Iris pigment epithelial cell (primary cell): ENCODE measurements at places on chromosomes 4 and X.
A peak's percentile ranks its signal among the peaks of the same experiment; 100 is the strongest.

DNA sequence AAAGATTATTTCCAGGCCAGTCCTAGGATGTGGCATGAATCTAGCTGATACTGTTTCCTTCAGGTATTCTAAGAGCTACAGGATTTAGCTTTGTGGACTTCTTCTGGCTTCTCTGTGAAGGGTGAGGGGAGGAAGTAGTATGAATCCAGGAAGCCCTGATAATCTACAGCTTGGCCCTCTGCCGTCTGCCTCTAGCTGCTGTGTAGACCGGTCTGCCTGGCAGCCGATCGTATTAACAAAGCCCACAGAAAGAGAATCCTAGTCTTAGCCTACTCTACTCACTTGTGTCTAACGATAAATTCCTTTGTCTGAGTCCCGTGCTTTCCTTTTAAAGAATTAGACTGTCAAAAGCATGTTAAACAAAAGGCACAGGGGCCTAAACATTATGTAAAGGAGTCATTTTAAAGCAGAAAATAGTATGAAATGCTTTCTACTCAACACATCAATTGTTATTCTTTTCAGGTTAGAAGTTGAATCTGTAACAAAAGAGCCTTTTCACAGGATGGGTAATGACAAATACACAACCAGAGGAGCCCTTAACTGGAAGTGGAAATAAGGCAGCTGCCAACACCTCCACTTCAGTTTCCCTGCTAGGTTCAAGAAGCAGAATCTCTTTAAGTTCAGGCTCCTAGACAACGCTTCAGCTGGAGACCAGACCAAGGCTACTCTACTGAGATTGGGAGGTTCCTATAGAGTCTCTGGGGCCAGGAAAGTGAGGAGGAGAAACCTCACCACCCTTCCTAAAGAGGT is 48.9 kb upstream of the UCP1 start:
- DNase-seq: peak; percentile 37

DNA sequence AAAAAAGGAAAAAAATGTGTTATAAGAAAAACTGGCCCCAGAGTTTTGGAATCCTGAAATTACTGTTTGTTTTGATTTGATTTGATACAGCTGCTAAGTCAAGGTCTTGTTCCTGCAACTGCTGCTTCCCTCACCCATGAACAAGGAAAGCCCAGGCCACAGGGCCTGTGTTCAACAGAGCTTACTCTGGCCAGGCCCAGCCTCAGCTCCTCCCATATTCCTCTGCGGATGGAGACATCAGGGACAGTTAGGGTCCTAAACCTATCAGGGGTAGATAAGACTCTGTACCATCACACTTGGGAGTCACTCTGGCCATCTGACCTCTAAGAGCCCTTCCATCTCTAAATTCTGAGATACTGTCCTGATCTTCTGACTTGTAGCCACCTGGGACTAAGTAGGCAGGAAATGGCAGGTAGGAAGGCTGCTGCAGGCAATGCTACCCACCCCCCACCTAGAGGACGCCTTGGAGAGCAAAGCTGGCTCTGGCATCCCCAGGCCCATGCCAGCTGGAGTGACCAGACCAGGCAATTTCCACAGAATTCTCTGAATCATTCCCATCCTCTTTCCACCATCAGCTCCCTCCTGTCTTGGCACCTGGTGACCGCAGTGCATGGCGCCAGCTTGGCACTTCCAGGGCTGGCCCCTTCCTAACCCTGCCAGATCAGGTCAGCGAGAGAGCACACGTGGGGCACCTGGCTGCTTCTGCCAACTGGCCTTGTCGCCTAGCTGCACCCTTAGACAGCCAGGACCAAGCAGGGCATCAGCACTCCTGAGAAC is 58.0 kb upstream of the TMEM33 start:
- no peak for DNase-seq

- DNase-seq: no peak
Observed at GRCh38 chr4:112896609-112897190, 152.8 kb upstream of the ANK2 start.

DNA sequence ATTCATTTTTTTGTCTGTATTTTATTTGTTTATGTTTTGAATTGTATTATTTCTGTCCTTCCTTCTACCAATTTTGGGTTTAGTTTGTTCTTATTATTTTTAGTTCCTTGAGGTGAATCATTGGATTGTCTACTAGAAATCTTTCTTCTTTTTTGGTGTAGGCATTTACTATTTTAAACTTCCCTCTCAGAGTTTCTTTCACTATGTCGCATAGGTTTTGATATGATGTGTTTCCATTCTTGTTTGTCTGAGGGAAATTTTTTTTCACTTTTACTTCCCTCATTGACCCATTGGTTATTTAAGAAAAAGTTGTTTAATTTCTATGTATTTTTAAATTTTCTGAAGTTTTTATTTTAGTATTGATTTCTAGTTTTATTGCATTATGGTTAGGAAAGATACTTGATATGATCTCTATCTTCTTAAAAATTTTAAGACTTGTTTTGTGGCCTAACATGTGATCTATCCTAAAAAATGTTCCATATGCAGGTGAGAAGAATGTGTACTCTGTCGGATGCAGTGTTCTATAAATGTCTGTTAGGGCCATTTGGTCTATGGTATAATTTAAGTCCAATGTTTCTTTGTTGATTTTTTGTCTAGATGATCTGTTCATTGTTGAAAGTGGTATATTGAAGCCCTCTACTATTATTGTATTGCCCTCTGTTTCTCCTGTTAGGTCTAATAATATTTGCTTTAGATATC is 68.8 kb downstream of the IL15 start:
- no peak for DNase-seq

DNA sequence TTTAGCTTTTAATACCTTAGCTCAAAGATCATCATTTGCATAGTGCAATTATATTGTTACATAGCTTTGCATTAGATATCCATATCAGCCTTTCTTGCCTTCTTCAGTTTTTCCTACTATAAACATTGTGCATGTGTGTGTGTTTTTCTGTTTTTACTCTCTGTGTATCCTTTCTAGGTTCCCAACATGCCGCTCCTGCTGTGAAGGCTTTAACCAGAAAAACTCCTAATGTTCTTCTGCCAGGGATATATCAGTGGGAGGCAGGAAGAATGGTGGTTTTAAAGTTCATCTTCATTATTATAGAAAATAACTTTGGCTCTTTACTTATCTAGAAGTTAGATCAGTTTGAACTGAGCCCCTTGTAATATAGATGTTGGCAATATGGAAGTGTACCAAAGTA is 61.2 kb downstream of the CPE start:
- DNase-seq: peak; percentile 2

DNA sequence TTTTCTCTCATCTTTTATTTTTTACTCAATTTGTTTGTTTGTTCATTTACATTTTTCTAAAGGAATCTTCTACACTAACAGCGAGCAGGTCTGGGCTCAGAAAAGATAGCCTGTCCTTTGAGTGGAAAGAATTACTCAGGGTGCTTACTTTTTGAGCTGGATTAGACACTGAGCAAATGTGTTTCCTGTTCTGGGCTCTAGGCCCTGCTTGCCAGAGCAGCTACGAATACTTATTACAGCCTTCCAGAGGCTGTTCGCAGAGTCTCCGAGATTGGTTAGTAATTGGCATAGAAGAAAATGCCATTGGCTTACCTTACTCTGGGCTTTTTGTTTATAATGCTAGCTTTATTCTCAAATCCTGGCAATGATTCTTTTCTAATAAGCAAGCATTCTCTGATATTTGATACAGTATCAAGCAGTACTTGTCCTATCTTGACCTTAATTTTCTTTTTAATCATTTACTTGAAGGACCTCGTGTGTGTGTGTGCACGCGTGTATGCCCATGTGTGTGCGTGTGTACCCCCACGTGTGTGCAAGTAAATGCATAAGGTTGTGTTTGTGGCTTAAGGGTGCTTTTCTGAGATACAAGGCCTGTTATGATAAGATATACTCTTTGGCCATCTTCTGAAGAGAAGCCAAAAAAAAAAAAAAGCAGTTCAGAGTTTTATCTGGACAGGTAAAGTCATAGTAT is 76.2 kb upstream of the GRXCR1 start:
- no peak for DNase-seq

GRCh38 chr4:100880011-100880410 is 362.2 kb upstream of the EMCN start:
- no peak for DNase-seq

GRCh38 chr4:89855236-89855635 is 18.3 kb upstream of the SNCA start:
- DNase-seq: no peak

GRCh38 chr4:105967058-105967658 is 71.9 kb downstream of the NPNT start:
- DNase-seq: no peak

DNA sequence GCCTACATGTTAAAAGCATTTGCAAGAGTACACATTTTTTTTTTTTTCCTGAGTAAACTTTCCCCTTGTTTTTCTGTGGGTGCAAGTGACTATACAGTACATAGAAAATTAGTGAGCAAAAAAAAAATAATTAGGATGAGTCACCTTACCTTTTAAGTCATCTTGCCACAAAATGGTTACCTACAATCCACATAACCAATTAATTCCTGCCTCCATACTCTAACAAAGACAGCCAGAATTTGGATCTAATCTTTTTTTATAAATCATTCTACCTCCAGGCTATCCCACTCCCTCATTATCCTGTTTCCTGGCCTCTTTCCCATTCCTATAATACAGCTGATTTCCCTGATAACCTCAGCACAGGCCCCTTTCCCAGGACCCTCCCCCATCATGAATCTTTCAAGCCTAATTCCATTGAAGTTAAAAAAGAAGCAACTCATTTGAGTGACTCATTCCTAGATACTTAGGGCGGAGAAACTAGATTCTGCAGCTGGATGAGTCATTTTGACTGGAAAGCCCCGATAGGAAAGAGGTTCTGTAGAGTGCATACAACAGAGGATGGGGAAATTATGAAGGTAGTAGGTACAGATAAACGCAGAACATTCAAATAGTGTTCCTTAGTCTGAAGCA is 128.2 kb downstream of the C4orf51 start:
- peak; percentile 98 for DNase-seq

DNA sequence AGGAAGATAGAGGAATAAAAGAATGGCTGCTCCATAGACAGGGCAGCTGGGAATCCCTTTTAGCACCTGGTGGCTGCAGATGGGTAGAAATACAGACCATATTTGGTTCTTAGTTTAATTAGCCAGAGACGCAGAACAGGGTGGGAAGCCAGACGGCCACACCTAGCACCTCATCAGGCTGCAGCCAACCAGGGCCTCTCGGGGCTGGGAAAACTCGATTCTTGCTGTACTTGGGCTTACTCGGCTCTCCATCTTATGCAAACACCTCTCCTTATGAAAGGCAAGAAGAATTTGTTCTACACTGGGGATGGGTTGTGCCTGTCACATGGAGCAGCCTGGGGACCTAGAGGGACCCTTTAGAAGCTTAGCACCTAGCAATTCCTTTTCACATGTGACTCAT is 19.7 kb downstream of the IRAK1 start:
- DNase-seq: no peak

- peak; percentile 2 for DNase-seq
Observed at GRCh38 chrX:125131164-125131563, 188.5 kb upstream of the TEX13C start.

DNA sequence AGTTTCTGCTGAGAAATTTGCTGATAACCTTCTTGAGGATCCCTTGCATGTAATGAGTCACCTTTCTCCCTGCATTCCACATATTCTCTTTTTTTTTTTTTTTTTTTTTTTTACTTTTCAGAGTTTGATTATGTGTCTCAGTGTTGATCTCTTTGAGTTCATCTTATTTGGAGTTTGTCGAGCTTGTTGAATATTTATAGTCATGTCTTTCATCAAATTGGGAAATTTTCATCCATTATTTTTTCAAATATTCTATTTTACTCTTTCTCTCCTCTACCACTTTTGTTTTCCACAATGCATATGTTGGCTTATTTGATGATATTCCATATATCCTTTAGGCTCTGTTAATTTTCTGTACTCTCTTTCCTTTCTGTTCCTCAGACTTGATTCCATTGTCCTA is 136.1 kb downstream of the MAD2L1 start:
- DNase-seq: no peak

- DNase-seq: peak; percentile 54
Observed at GRCh38 chr4:140427106-140427918, at the start of gene CLGN. Gene CLGN (minus strand): TSS chr4:140427648. CDS start chr4:140413078, 14,570 bp downstream.

DNA sequence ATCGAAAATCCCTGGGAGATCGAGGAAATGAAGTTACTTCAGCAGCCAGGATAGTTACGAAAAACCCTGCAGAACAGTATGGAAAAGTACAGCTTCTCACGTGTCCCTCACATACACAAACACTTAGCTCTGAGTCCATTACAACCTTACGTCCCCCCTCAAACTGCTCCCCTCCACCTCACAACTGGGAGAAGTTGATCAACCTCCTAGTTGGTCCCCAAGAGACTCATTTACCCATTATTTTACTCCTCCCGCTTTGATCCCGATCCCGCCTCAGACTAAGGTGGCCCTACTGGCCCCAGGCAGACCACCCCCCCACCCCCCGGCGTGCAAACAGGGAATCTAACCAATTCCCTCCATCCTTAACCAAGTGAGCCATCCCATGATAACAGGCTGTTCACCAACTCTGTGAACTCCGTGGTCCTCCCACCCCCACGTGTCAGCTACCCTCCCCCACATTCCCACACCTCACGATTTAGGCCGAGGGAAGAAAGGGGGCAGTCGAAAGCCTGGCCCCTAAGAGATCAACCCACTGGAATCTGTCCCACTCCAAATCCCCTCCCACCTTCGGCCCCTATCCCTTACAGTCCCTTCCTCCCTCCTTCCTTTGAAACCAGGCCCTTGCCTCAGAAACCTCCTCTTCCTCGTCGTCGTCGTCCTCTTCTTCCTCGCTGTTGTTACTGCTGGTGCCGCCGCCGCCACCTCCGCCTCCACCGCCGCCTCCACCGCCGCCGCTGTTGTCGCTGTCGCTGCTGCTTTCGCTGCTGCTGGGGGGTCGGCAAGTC is 755 bp downstream of the ANKRD17 start:
- peak; percentile 47 for DNase-seq

DNA sequence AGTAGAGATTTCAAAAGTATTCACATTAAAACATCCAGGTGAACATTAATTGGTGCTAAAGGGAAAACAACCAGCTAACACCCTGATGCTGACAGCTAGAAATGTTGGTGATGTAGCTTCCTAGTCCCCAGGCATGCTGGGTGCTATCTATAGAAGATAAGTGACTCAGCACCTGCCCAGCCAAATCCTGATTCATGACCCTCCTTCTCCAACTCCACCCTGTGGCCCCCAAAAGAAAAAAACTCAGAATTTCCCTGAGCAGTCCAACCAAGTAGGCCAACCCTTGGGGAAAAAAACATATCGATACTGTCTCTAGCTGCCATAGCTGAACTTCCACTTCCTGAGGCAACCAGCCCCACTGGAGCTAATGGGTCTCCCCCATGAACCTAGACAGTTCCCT is 197.6 kb upstream of the KLF3 start:
- DNase-seq: no peak

- DNase-seq: no peak
Observed at GRCh38 chr4:158805635-158806471, 37.0 kb downstream of the FNIP2 start.

GRCh38 chrX:34270434-34270833 is 138.3 kb upstream of the FAM47A start:
- no peak for DNase-seq

GRCh38 chrX:267771-268261 is 13.4 kb upstream of the PLCXD1 start:
- no peak for DNase-seq

- DNase-seq: peak; percentile 20
Observed at GRCh38 chrX:96703816-96704215, 19.2 kb downstream of the DIAPH2 start.

GRCh38 chrX:105653891-105654290 is 168.4 kb upstream of the NRK start:
- DNase-seq: peak; percentile 72
